ENCODE measurements at places on chromosomes 16 and 17. TPM values are rescaled to one million over a fixed set of nuclear protein-coding genes. Genes with fewer than 3 reads are reported as not detected.

TMEM88 gene
- 2.9 TPM for total RNA-seq

MT1A gene
- not detected for total RNA-seq

METRNL gene
- 40.9 TPM for total RNA-seq

DNA sequence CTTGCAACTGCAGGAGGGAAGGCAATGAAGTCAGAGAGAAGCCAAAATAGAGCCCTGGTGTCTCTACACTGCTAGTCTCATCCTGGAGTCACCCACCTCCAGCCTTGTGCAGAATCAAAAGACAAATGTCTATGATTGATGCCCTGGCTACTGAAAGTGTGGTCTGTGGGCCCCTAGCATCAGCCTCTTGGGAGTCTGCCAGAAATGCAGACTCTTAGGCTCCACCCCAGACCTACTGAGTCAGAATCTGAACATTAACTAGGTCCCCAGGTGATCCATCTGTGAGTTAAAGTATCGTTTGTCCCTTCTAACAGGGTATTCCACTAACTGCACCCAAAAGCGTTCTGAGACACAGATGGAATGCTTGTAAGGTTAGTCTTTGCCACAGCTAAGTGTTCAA is 21.2 kb downstream of the EARS2 start:
- no peaks in the 10 kb centered on the region for H3K27me3 ChIP-seq
- H3K4me1 ChIP-seq, result no peaks in the 10 kb centered on the region
- no peak overlapping the region for H3K4me3 ChIP-seq
- no peak overlapping the region for H3K27ac ChIP-seq

GRCh38 chr17:51371732-51372151 is 111.4 kb downstream of the UTP18 start:
- H3K27me3 ChIP-seq, result peaks cover 76% of the 10 kb centered on the region
- peak overlapping the region; percentile 34 for H3K4me3 ChIP-seq
- H3K4me1 ChIP-seq, result peaks cover 9% of the 10 kb centered on the region

- H3K27ac ChIP-seq, result no peak overlapping the region
- no peaks in the 10 kb centered on the region for H3K36me3 ChIP-seq
- no peak for DNase-seq
- no peak overlapping the region for H3K4me3 ChIP-seq
Observed at GRCh38 chr17:79541056-79541850, 69.6 kb downstream of the RBFOX3 start.

DNA sequence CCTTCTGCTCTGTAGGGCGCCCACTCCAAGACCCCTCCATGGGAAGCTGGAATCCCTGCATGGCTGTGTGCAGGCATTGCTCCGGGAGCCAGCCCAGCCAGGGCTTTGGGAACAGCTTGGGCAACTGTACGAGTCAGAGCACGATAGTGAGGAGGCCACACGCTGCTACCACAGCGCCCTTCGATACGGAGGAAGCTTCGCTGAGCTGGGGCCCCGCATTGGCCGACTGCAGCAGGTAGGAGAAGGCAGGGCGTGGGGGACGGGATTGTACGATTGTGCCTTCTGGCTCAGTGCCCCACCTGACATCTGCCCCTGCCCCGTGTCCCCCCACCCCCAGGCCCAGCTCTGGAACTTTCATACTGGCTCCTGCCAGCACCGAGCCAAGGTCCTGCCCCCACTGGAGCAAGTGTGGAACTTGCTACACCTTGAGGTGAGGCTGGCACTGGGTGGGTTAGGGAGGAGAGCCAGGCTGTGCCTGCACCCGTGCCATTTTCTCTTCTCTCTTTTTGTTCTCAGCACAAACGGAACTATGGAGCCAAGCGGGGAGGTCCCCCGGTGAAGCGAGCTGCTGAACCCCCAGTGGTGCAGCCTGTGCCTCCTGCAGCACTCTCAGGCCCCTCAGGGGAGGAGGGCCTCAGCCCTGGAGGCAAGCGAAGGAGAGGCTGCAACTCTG is 8.7 kb upstream of the TMEM88 start:
- peak overlapping the region; percentile 76 for H3K27ac ChIP-seq
- peaks cover 86% of the 10 kb centered on the region for H3K36me3 ChIP-seq
- H3K27me3 ChIP-seq, result no peaks in the 10 kb centered on the region
- H3K4me3 ChIP-seq, result peak overlapping the region; percentile 96

GRCh38 chr16:56894331-56894917 is 29.4 kb downstream of the SLC12A3 start:
- no peak overlapping the region for H3K27ac ChIP-seq
- no peaks in the 10 kb centered on the region for H3K36me3 ChIP-seq
- peaks cover 49% of the 10 kb centered on the region for H3K27me3 ChIP-seq
- no peaks in the 10 kb centered on the region for H3K4me1 ChIP-seq

- DNase-seq, result no peak
- H3K4me3 ChIP-seq, result no peak overlapping the region
- no peaks in the 10 kb centered on the region for H3K4me1 ChIP-seq
- no peaks in the 10 kb centered on the region for H3K36me3 ChIP-seq
- no peak overlapping the region for H3K27ac ChIP-seq
Observed at GRCh38 chr17:76938009-76938408, 69.8 kb downstream of the MGAT5B start.
